ENCODE measurements at places on chromosomes 16 and 17.

DNA sequence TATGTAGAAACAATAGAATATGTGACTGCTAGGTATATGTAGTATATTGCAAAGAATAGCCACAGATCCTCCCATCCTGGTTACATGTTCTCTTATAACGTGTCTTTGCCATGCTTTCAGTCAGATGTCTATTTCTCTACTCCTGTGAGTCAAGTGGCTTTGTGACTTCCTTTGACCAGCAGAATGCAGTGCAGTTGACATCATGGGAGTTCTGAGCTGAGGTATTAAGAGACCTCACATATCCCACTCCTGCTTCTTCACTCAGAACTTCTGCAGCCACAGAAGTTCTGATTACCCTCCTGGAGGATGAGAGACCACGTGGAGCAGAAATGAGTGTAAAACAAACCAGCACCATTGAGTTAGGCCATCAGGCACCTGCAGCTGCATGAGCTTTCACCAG is 222.5 kb downstream of the PRKCA start:
- no peak for DNase-seq

DNA sequence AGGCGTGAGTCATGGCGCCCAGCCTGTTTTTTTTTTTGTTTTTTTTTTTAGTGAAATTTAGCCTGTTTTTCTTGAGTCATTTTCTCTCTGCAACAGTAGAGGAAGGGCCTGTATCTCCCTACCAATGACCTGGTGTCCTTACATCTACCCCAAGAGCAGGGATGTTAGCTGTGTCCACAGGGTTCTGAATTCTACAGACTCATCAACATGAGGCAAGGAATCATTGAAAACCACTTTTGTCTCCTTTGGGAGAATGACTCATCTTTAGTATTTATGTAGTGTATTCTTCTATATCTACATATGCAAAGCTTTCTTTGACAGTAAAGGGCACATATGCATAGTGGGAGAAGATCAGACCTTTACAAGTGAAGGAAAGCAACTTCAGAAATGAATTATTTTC is 105.3 kb downstream of the SPECC1 start:
- DNase-seq: no peak

DNA sequence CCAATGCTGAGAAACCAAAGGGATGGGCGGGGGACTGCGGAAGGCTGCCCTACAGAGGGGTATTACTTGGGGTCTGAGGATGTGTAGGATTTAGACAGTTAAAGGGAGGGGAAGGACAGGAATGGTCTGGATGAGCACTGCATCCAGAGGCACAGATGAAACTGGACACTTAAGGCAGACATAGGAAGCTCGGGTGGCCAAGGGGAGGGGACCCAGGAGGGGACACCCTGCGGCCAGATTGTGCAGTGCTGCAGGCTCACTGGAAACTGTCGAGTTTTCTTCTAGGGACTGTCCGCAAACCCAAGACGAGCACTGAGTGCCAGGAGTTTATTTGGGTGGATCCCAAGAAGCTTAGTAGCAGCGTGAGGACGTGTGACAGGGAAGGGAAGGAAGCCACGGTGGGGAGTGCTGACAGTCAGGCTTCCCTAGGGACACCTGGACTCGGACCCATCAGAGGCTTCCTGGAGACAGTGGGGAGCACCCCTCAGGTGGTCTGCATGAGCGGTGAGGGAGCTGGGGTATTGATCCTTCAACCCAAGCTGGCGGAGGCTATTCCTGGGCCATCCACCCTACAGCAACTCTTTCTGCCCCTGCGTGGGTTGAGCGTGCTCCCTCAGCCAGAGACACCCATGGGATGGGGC is 278.7 kb downstream of the FOXL1 start:
- no peak for DNase-seq

GRCh38 chr17:49439673-49440571 is 25.2 kb upstream of the PHB1 start:
- DNase-seq: no peak

GRCh38 chr16:85690469-85691064 is 1.8 kb upstream of the GINS2 start:
- DNase-seq: peak; percentile 25

DNA sequence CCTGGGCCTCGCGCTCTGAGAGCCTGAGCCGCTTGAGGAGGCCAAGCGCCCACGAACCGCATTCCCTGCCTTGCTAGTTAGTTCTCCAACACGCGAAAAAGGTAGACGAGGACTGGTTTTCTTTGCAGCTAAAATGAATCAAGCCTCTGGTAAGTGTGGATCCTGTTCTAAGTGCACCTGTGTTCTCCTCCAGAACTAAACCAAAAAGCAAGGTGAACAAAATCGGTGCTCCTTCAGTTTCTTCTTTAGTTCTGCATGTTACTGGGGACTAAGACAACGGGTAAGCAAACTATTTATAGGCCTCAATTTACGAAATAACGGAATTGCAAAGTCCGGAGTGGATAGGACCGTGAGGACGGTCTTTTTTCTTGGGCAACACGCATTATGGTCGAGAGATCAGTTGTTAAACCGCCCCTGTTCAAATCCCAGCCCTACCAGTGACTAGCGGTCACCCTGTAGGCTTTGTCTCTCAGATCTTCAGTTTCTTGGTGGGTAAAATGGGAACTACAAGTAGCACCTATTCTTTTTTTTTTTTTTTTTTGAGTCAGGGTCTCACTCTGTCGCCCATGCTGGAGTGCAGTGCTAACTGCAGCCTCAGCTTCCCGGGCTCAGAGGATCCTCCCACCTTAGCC is 993 bp upstream of the ANKRD11 start:
- DNase-seq: no peak

GRCh38 chr16:19265380-19265930 is 20.1 kb upstream of the CLEC19A start:
- peak; percentile 58 for DNase-seq

DNA sequence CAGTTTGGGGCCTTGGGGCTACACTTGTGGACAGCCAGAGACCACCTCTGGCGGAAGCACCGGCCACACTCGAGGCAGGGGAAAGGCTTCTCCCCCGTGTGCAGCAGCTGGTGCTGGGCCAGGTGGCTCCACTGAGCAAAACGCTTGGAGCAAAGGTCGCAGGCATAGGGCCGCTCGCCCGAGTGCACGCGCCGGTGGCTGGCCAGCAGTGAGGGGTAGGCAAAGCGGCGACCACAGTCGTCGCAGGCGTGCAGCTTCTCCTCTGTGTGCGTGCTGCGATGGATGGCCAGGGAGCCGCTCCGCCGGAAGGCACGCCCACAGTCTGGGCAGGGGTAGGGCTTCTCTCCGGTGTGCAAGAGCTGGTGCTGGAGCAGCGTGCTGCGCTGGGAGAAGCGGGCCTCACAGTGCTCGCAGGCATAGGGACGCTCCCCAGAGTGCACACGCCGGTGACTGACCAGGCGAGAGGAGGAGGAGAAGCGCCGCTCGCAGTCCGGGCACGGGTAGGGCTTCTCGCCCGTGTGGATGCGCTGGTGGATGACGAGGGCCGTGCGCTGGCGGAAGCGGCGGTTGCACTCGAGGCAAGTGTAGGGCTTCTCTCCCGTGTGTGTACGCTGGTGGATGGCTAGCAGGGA is 5.8 kb downstream of the ZNF689 start:
- DNase-seq: no peak

Data from Ammon's horn (tissue), 1 donor.